ENCODE measurements at places on chromosomes 3 and 15.

GRCh38 chr3:63333815-63334214, 55.7 kb downstream of the SYNPR start:
- no peak for DNase-seq

DNA sequence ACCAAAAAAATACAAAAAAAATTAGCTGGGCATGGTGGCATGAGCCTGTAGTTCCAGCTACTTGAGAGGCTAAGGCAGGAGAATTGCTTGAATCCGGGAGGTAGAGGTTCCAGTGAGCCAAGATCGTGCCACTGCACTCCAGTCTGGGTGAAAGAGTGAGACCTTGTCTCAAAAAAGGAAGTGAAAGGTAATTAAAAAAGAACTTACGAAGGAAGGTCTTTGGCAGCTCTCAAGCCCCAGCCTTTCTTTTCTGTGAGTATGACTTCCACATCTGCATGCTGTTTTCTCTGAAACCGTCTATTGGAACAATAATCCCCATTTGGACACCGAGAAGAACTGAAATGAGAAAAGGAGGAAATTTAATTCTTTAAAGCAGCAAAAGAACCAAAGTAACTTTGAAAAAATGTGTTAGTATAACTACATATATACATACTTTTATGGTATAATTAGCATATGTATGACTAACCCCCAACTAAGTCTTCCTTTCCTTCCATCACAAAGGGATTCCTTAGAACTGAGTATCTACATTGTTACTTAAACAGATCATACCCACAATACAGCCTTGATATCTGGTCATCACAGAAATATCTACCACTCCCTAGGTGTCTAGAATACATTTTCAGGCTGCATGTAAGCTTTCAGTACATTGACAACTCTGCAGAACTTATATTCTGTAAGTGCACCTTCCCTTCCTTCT, 50.1 kb downstream of the SETD2 start:
- DNase-seq: no peak

DNA sequence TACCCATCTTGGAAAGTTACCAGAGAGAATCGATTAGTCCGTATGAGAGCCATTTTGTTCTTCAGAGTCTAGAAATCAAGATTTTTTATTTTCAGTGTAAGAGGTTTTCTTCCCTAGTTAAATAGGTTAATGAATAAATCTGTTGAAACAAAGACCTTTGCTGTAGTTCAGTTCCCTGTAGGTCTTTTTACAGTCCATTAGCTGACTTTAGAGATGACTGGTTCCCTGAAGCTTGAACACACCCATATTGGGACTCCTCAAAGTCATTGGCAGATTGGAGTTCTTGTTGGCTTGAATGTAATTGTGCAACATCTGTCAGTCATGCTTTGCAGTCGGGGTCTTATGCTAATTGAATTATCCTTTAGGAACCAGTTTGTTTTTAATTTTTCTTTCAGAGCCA, 45.3 kb downstream of the SEMA6D start:
- no peak for DNase-seq

GRCh38 chr3:185716436-185717108, 108.3 kb downstream of the IGF2BP2 start:
- no peak for DNase-seq

- DNase-seq: no peak
Observed at GRCh38 chr3:53069422-53070068, 23.7 kb upstream of the SFMBT1 start.

DNA sequence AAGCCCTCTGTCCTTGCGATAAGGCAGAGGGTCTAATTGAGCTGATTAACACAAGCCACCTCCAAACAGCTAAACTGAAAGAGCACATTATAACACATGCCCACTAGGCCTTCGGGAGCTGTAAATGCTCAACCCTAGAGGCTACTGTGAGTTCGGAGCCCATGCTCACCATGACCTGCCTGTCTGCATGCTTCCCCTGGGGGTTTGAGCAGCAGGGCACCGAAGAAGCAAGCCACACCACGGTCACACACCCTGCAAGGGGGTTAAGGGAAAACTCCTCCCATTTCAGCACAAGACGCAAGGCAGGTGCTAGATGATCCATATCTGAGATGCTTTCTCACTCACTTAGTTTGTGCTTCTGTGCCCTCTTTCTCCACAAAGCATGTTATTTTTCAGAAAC, 435.9 kb upstream of the CADM2 start:
- DNase-seq: no peak

- no peak for DNase-seq
Observed at GRCh38 chr15:51390966-51391422, 49.5 kb downstream of the GLDN start.

GRCh38 chr15:25775317-25775912, 87.7 kb downstream of the ATP10A start:
- DNase-seq: no peak

- DNase-seq: no peak
Observed at GRCh38 chr15:80660119-80660518, 35.0 kb upstream of the ABHD17C start.

DNA sequence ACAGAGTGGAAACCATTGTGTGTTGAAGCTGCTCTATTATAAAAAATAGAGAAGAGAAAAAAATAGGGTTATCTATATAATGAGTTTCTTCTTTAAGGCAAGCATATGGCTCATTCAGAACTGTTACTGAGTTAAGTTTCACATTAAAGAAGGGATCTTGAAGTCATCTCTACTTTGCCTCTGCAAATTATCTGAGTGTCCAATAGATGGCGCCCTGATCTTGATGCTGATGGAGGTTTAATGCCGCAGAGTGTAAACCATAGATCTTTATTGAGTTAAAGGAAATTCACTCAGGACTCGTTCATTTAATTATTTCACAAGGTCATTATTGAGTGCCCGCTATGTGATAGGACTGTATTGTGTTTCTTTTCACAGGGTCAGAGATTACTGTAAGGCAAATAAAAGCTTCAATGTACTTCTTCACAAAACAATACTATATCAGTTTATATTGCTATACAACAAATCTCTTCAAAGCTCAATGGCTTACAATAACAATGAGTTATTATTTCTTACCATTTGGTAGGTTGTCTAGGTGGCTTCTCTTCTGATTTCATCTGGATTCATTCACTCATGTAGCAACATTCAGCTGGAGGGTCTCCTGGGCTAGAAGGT, 171.4 kb downstream of the NSUN3 start:
- DNase-seq: no peak

DNA sequence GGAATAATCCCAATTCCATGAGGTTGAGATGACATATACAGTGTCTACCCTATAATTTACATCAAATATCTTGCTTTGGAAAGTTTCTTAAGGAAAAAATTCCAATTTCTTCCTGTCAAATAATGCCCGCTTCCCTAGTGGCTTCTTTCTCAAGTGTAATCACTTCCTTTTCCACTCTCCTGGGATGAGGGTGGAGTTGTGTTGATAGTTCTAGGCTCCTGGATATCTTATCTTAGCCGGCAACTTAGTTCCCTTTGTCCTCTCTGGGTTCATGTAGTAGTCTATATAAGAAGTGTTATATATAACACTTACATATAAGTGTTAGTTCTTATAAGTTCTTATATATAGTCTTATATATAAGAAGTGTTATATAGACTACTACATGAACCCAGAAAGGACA, 10.9 kb downstream of the TAGLN3 start:
- DNase-seq: no peak

DNA sequence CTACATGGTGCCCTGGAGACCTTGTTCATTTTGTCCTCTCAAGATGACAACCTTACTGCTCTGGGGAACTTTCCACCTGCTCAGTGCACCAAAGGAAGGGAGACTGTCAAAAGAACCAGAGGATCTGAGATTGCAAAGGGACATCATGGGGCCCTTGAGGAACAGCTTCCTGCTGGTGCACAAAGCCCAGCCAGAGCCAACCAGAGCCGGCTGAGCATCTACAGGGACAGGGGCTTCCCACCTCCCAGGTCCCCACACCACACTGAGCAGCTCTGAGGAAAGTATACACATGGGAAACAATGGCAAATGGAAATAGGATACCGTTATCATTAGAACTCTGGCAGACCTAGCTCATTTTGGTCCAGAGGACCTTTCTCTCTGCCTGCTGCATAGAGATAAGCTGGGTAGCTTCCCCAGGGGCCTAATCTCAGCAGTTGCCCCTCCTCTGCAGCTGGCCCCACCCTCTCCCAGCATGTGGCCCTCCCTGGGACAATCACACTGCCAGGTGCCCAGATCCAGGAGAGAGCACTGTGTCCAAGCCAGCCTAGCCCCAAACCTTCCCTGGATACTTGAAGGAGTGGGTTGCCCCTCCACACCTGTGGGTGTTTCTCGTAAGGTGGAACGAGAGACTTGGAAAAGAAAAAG, 123.4 kb upstream of the PRR20G start:
- DNase-seq: no peak

DNA sequence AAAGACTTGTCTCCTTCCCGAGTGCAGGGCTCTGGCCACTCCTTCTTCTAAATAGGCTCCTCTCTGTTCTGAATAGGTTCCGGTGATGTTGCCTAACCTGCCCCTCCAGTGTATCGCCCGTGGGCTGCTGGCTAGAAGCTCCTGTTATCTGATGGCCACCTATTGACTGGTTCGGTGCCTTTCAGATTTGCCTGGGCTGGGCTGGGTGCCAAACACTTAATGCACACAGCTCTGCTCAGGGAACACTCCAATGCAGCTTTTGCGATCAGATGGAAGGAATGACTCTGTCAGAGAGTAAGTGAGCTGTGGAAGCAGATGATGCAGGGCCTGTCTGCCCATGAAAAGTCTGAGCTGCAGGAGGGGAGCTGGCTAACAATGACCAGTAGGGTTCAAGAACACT, 112.9 kb downstream of the CORO2B start:
- DNase-seq: no peak

DNA sequence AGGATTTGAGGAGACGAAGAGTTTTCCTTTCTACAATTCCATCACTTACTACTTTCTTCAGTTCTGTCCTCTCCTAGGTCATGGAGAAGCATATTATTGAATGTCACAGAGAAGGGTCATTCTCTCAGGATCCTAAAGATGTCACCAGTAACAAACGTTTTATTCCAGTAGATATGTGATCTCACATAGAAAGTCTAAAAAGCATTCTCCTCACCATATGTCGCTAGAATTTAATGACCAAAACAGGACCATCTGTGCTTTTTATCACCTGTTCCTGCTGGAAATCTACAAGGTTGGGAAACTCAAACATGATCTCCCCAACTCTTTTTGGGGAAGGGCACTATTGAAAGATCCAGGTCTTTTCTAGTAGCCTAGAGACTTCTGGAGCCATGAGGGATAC, 24.0 kb upstream of the FRMD5 start:
- peak; percentile 57 for DNase-seq

GRCh38 chr3:56205406-56205805, 262.9 kb downstream of the ERC2 start:
- no peak for DNase-seq

- no peak for DNase-seq
Observed at GRCh38 chr15:84009616-84010015, 226.0 kb upstream of the GOLGA6L4 start.

DNA sequence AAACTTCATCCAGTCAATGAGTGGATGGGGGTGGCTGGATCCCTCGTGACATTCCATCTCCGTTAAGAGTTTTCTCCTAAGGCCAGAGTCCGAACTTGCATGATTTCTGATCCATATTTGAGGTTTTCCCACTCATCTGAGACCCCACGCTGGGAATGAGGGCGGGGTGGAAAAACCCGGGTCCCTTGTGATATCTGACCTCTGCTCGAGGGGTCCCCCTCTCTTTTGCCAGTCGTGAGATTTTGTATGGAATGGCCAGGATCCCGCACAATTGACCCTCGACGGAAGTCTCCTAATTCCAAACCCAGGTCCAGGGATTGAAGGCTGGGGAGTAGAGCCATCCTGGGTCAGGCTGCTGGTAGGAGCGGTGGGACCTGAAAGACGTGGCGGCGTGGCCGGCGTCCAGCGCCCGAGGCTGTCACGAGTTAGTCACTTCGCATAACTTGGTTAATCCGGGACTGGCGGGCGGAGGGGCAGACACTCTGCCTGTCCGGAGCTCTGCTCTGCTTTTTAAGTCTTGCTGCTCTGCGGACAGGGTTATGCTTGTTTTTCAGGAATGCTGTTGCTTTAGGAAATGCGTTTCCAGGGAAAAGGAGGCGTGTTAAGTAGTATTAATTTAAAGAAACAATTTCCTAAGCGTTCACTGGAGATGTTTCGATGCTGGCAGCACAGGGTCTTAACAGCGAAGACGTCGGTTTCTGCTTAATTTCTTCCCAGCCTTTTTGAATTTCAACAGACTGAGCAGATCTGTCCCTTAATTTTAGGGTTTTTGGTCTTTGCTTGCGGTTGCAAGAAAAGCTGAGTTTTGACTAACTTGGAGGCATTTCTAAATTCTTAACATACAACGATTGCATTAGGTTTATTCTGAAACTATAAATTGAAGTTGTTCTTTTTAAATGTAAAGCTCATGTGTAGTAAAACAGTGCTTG, 69.7 kb upstream of the LRRFIP2 start:
- DNase-seq: no peak

DNA sequence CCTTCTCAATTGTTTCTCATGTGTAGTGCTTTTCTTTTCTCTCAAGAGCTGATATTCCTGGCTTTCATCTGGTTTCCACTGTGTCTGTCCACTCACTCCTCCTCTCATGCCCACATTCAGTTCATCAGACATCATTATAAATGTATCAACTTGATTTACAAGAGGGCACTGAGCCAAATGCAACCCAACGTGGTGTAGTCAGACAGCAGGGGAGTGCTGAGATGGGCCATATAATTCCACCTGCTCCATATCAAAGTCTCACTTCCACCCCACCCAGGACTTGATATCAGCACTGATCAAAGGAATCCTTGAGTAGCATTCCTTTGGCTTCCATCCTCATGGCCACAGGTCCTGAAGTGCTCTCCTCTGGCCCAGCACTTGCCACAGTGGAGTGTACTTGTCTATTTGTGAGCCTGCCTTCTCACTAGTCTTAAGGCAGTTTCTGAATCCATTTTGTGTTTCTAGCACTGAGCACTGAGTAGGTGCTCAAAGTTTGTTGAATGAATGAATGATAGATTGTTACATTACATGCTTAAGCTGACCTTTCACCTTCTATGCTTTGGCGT, 252.8 kb downstream of the CLSTN2 start:
- DNase-seq: no peak

DNA sequence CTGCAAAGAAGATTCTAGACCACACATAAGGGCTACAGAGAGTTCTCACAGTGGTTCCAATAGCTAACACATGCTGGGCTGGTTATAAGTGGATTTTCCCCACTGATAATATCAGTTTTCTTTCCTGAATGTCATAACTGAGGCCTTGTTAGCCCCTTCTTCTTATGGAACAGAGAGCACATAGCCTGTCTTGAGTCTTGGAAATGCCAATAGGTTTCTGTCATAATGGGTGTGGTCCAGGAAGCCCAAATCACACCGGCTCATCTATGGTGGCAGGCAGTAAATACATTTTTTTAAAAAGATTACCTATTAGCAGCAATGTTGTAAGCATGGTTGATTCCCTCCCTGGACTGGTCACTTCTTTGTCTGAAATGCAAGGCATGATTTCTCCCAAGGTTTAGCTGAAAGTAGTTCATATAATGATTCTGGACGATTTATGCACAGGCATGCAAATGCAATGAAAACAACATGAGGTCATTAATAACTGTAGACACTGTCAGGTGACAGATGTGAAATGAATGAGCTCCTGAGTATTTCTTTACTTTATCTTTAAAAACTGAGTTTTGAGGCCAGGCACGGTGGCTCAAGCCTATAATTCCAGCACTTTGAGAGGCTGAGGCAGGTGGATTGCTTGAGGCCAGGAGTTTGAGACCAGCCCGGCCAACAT, 67.2 kb upstream of the ATP2C1 start:
- DNase-seq: no peak

Data from NCI-H1694 (cell line).